ENCODE measurements at places on chromosomes 2 and 18. TPM values are rescaled to one million over a fixed set of nuclear protein-coding genes. Genes with fewer than 3 reads are reported as not detected.

- no peak for DNase-seq
Measured at GRCh38 chr18:55884498-55884897, 296.5 kb upstream of the TCF4 start.

DNA sequence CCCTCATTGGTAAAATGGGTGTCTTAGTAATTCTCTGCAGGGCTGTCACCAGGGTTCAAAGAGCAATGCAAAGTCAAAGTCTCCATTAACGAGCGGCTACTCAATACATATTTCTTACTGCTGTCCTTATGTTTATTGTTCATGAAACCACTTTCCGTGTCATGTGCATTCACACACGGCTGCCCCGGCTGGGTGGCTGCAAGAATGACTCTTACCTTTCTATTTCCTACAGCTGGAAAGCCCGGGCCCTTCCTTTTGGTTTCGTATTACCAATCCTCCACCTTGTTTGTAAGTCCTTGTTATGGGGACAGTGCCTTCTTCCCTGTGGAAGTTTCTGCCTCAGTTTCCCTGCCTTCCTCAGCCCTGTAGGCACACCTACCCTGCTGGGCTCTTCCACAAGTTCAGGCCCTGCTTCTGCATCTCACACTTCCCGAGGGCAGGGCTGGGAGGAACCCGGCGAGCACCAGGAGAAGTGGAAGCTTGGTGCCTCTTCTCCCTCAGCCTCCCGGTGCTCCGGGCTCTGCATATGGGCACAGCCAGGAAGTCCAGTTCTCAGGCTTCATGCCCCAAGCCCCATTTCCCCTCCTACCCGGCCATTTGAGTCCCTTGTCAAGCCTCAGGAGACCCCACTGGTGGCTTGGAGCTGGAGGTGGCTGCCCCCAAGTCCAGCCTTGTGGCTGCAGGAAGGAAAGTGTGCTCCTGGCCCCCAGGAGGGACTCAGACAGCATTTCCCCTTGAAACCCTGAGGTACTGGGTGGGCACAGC, 18.7 kb upstream of the ACKR3 start:
- DNase-seq, result no peak

GRCh38 chr2:104901037-104901881, 47.3 kb downstream of the POU3F3 start:
- no peak for DNase-seq

GRCh38 chr2:113263546-113263945, 15.2 kb downstream of the PAX8 start:
- DNase-seq, result no peak

GRCh38 chr18:71598374-71598773, 945.8 kb downstream of the CBLN2 start:
- no peak for DNase-seq

TFCP2L1 gene
- total RNA-seq, result 0.45 TPM

NEU2 gene
- total RNA-seq, result not detected

ABCG5 gene
- not detected for total RNA-seq

All from cerebellum (tissue), 4 donors.